ENCODE measurements at places on chromosomes 7 and 10.

- DNase-seq: no peak
These were observed 119.0 kb upstream of the BET1 start for GRCh38 chr7:94123136-94123535.

GRCh38 chr10:64283621-64284020 is 762.4 kb downstream of the REEP3 start:
- no peak for DNase-seq

- DNase-seq: no peak
These were observed 357.0 kb downstream of the FRMD4A start for GRCh38 chr10:13973742-13974141.

GRCh38 chr7:64656489-64656888 is 9.4 kb upstream of the ZNF107 start:
- no peak for DNase-seq

- no peak for DNase-seq
These were observed 738.6 kb upstream of the LRRTM3 start for GRCh38 chr10:66187053-66187733.
